NCI-H446 (cell line): ENCODE measurements at places on chromosomes 6 and 20.

- DNase-seq, result no peak
Measured at GRCh38 chr6:165728216-165728615, 65.2 kb upstream of the PDE10A start.

DNA sequence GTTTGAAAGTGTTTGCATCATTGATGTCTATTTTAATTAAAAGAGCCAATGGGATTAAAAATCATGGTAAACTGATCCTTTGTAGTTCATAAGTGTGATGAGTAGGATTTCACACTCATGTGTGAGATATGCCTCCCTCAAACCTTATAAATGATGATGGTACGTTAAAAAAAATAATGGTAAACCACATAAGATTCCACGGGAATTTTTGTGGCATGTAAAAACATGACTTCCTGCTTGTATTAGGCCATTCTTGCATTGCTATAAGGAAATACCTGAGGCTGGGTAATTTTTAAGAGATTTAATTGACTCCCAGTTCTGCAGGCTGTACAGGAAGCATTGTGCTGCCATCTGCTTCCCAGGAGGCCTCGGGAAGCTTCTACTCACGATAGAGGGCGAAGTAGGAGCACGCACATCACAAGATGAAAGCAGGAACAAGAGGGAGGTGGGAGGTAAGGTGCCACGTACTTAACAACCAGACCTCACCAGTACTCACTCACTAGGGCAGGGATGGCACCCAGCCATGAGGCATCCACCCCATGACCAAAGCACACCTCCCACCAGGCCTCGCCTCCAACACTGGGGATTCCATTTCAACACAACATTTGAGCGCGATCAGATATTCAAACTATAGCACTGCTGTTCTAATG is 187.6 kb upstream of the QKI start:
- no peak for DNase-seq

- no peak for DNase-seq
Measured at GRCh38 chr20:60454491-60454890, 496.3 kb downstream of the CDH26 start.

DNA sequence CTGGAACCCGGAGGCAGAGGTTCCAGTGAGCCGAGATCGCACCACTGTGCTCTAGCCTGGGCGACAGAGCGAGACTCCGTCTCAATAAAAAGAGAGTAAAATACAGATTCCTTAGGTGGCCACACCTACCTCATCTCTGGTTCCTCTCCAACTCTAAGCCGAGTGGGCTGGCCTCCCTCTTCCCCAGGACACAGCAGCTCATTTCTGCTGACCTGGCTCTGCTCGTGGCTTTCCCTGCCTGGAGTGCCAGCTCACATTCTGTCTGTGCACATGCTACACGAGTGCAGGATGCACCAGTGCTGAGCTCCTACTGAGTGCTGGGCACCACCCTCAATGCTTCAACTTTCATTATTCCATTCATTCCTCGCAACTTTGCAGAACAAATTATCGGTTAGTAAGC is 28.8 kb downstream of the EFCAB8 start:
- DNase-seq, result no peak

DNA sequence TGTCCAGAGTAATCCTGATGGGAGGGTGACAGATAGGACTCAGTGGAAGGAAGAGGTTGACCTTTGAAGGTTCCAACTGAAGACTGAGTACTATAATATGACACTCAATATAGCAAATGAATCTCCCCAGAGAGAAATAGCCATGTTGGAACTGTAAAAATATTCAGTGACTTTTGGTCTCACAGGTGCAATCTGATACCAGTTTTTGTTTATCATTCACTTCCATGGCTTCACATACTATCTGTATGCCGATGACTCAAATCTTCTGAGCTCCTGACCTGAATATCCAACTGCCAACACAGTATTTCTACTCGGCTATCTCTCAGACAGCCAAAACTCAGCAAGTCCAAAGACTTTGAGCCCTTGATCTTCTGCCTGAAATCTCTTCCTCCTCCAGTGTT is 21.8 kb upstream of the PKHD1 start:
- DNase-seq, result no peak

GRCh38 chr6:27836141-27836782 is 75.9 kb downstream of the OR2B2 start:
- DNase-seq, result peak; percentile 35

DNA sequence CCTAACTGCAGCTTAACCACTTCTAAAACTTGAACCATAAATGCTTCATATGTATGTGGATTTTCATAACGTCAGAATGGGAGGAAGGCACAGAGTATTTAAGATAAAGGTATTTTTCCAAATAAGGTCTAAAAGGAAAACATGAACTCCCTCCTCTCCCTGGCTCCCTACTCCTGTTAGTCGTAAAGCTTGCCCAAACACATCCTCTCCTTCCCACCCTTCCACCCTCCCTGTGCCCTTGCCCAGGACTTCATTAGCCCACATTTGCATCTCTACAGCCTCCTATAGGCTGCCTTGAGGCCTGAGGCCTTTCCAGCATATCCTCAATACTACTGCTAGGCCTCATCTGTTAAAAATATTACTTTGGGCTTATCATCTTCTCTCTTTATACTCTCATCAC is 17.1 kb upstream of the SMIM13 start:
- no peak for DNase-seq

DNA sequence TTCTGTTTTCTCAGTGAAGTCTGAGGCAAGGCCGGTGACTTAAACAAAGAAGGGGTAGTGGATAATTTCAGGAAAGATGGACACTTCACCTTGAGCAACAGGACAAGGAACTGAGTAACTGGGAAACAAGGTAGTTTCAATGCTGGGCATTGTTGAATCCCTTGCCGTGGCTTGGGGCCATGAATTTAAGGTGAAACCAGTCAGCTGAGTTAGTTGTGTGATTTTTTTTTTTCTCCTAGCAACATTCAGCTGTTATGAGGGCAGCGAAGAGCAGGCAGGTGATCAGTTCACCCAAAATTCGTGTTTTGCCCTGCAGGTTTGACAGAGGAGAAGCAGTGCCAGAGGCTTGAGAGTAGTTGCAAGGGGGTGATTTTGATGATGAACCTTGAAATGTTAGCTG is 6.8 kb downstream of the BICRAL start:
- DNase-seq, result no peak

DNA sequence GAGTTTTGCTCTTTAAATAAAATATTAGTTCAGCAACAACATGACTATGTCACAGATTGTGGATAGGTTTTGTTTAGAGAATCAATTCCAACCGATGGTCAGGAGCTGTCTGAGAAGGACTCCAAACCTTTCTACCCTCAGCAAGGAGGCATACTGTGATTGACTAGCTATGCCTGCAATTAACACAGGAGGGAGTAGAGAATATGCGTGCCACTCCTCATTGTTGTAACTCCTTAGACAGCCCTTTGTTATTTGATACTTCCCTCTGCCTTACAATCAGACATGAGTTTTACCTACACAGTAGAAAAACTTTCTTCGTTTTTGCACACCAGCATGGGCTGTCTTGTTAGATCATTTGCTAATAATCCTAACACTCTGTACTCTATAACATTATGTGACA is 796.5 kb downstream of the PRIM2 start:
- DNase-seq, result no peak
